K562 (cell line): ENCODE measurements at places on chromosomes 7 and 10. TPM values are rescaled to one million over a fixed set of nuclear protein-coding genes. Genes with fewer than 3 reads are reported as not detected.

Gene FAM221A
- not detected in 2 replicates for total RNA-seq

Gene ZNF804B
- 0.04 and 0.07 TPM in 2 replicates for total RNA-seq

DNA sequence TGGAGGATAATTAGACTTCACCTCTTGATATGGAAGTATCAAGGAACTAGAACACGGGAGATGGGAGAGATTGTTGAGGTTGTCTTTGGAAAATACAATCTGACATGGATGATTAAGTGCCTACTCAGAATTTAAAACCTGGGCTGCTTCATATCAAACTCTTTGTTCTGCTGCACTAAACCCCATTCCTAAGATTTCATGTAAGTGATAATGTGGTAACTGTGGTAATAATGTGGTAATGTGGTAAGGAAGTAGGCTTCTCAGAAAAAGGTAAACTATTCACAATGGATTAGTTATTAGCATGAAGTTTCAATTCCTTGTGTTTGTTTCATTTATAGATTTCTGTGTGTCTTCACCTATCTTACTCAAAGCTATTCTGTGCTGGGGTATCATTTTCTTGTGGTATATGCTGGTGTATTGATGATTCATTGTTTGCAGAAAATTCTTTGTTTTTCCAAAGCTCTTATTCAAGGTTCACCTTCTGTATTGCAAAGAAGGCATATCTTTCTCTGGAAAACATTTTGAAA lies 129.9 kb upstream of the TAC1 start:
- DNase-seq, result no peak

GRCh38 chr10:86670290-86670811 lies 2.0 kb downstream of the LDB3 start:
- DNase-seq, result no peak

GRCh38 chr10:5615316-5615715 lies 51.1 kb downstream of the ASB13 start:
- DNase-seq, result no peak

GRCh38 chr7:80968606-80969005 lies 49.8 kb upstream of the SEMA3C start:
- no peak for DNase-seq
